T-cell (primary cell): ENCODE measurements at places on chromosomes 13 and 19.

DNA sequence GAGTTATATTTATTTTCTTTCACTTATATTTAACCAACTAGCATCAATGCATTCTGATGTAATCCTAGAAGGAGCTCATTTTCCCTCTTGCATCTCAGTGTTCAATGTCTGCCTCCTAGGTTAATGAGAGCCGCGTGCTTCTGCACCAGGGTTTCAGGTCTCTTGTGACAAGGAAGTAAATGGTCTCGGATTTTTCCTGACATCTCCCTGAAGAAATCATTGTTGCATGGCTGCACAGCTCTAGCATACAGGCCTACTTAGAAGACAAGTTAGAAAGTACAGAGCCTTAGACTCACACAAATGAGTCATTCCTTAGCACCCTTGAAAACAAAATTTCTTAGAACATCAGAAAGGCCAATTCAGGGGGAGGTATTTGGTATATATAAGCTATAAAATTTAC is 57.2 kb upstream of the KLF12 start:
- DNase-seq, result no peak

DNA sequence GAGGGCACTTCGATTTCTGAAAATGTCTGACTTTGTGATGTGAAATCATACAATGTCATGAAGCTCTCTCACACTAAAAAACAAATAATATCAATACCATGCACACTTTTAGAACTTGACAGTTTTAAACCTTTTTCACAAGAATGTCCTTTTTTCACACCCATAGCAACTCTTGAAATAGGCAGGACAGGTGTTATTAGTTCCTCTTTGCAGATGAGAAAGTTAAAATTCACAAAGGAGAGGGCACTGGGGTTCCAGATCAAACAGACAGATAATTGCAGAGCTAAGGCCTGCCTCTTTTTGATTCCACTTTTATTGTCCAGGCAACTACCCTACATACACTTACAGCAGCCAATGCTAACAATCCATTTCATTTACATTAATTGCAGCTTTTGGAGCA is 142.8 kb downstream of the KLF12 start:
- DNase-seq, result no peak

DNA sequence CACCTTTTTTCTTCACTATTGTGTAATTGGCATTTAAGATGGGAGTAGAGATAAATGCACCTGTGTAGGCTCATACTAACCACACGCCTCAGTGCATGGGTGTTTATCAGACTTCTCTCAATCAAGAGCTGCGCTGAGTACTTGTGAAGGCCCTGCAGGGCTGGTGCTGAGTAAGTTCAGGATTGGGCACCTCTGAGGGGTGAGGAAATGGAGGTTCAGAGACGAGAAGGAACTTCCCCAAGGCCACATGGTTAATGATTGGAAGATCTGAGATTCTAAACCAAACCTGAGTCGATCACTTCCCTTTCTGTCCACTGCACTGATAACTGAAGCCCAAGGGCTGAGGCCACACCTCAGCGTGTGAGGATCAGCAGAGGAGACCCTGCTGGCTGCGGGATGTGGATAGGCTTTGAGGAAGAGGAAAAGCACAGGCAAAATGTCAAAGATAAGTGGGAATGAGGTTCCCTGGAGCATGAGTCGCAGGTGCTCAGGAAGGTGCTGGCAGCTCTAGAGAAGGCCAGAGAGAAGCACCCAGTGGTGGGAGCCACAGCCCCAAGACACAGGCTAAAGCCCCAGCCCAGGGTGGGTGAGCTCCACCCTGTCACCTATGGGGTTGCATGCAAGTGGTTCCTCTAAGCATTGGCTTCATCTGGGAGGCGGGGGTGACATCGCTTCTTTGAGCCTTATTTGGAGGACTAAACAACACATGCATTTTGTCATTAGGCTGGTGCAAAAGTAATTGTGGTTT is 32.3 kb upstream of the GJB6 start:
- no peak for DNase-seq

DNA sequence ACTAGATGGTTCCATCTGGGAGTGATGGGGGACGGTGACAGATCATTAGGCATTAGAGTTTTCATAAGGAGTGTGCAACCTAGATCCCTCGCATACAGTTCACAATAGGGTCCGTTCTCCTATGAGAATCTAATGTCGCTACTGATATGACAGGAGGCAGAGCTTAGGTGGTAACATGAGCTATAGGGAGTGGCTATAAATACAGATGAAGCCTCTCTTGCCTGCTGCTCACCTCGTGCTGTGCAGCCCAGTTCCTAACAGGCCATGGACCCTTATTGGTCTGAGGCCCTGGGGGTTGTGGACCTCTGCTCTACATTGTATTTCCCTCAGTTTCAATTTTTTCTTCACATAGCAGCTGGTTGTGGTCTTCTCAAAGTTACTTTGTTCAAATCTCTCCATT is 56.5 kb downstream of the CDK8 start:
- no peak for DNase-seq

GRCh38 chr13:22944378-22944777 is 236.4 kb upstream of the SGCG start:
- DNase-seq, result no peak

- DNase-seq, result no peak
Measured at GRCh38 chr13:90541346-90541745, 806.1 kb upstream of the MIR17HG start.

GRCh38 chr19:31970027-31970461 is 375.4 kb upstream of the ZNF507 start:
- DNase-seq, result no peak

DNA sequence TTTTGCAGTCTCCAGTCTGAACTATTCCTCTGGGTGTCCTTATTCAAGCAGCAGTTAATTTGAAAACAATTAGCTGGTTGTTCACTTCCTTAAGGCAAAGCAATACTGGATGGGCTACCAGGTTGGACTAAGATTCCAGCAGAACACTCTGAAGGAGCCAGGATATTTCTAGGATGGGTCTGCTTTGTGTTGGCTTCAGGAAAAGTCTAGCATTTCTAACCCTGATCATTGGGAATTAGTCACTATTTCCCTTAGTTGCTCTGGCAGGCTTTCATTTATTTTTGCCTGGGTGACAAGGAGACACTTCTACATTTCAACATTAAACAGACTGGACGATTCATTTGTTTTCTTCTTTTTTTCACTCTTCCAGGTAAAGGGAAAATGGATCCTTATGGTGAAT is 228.4 kb downstream of the ENOX1 start:
- no peak for DNase-seq
